ENCODE measurements at places on chromosomes 11 and 22.

DNA sequence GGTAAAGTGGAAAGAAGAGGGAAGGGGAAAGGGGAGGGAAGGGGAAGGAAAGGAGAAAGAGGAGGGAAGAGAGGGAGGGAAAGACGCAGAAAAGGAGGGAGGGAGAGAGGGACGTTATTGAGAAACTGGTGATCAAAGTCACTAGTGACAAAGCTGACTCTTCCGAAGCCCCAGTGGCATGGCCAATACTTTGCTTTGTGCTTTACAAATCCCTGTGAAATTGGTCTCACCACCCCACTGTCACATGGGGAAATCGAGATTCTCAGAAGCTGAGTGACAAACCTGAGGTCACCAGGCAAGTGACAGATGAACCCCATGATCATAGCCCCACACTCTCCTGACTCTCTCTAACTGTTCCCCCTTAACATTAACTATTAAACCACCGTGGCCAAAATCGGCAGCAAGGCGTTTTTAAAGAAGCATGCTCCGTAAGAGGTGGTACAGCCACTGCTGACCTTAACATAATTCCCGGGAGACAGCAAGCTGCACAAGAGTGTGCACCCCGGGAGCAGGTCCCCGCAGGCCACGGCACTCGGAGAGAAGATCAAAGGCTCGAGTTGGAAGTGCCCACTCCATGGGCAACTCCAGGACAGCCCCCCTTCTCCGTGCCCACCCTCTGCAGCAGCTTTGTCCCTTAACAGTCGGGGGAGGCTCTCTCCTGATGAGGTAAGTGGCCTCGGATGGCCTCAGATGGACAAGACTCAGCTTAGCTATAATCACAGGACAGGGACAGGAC is 34.8 kb downstream of the CELSR1 start:
- DNase-seq, result no peak

- no peak for DNase-seq
Measured at GRCh38 chr11:106309070-106309684, 231.7 kb downstream of the AASDHPPT start.

DNA sequence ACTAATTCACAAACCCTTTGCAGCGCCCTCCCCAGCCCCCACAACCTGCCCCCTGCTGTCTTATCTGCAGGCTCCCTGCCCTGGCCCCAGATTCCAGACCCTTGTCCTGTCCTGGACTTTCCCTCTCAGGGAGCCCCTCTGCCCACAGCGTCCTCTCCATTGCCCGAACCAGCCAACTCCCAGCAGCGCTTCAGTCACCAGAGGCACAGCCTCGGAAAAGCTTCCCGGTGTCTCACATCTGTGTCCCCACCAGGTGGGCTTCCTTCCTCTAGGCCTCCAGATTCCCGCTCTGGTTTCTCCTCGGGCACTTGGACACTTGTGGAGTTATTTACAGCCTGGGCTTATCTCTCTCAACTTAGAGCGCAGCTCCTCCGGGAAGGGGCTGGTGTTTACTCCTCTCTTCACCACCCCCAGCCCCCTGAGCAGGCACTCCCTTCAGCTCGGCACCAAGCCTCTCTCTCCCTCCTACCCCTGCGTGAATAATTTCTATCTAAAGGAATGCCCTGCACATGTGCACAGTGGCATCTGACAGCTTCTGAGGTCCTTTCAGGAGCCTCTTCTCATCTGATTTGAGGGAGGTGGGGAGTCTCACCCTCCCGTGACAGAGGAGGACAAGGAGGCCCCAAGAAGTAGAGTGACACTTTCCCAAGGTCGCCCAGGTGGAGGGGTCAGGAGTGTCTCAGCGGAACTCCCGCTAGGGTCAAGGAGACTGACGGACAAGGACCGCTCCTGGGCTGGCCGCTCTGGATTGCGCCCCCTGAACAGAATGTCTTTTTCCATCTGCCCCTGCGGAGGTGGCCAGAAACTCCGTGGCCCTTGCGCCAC is 838 bp downstream of the WNT11 start:
- no peak for DNase-seq

DNA sequence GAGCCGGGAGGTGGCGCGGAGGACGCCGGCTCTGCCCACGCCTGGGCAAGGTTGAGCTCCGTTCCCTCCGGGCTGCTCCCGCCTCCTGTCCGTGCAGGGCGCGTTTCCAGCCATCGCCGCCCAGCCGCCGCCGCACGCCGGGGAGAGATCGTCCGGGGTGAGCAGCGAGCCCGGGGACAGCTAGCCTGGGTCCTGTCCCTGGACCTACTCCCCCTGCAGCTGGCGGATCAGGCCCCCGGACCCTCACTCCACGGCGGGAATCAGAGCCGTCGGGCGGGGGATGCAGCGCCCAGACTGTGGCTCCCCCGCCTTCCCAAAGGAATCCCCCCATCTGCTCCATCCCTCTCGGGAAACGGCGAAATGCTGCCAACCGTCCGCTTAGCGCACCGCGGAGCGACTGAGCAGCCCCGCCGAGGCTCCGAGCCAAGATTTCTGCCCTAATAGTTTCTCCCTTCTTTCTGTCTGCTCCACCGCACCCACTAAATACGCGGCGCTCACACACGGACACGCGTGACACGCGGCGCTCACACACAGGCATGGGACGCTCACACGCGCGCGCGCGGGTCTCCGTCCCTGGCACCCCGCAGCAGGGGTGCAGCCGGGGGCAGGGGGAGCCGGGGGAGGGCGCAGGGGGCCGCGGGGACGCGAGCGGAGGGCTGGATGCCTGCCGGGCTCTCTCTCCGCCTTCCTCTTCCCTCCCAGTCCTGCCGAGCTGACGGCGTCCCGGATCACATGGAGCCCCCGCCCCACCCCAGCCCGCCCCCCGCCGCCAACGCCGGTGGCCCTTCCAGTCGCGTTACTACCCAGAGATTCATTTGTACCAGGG is at the start of gene KCNJ5:
KCNJ5 (plus strand) TSS at position 814 of the 826 bp plus-strand sequence. CDS start 19,918 bp downstream, outside the sequence.
- DNase-seq, result no peak

All from non-pigmented ciliary epithelial cell (primary cell).